ENCODE measurements at places on chromosomes 16 and 17.

DNA sequence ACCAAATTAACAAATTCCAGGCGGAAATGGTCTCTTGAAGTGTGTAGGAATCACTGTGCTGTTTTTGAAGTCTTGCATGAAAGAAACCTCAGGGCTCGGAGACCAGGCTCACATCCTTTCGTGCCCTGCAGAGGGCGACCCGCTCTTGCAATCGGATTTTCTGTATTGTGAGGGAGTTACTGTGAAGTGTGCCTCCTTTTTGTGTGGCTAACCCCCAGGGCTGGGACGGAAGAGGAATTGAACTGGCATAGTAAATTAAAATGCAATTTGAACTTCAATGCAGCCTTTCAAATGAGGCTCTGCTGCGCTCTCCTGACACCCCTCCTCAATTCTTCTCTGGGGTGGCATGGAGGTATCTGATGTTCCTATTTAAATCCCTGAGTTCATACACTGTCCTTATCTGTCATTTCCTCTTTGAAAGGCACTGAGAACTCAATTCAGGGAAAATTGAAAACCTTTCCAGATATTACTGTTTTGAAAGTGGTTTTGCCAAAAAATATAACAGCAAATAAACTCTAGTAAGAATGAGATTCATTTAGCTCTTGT, 51.5 kb upstream of the MGAT5B start:
- DNase-seq = peak; percentile 22

GRCh38 chr17:47188271-47188875, 722 bp downstream of the CDC27 start:
- DNase-seq = no peak

GRCh38 chr17:68600067-68600930, 868 bp downstream of the FAM20A start:
- DNase-seq = no peak

GRCh38 chr17:78284146-78284545, 52.7 kb downstream of the TMEM235 start:
- DNase-seq = no peak

DNA sequence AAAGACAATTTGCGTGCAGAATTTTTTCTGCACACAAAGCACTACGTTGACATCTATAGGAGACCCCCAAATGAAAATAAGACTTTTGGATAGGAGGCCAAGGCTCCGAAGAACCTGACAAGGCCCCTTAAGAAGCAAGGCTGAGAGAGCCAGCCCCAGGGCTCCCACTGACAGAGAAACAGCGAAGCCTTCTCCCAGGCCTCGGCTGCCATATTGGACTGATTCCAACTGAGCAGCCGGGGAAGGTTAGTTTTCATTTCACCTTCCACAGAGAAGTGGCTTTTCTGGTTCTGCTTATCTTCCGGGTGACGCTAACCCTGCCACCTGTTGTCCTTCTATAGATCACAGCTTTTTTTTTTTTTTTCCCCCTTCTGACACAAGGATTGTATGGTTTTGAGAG, 356.7 kb downstream of the SOX9 start:
- no peak for DNase-seq

DNA sequence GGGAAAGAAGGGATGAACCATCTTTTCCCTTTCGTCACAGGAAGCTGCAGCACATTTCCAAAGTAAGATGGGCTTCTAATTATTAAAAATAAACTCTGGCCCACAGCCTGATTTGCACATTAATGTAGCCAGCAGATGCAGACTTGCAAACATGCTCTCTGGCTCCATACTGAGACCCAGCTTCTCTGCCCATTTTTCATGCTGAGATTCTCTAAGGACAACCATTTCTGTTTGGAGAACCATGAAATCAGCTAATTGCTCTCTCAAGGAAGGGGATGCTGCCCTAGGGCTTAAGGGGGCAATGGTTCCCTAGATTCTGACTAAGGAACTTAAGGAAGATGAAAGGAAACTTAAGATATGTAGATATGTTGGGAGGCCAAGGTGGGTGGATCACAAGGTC, 63.0 kb upstream of the CES5A start:
- DNase-seq = no peak

GRCh38 chr17:61302953-61303816, 96.5 kb upstream of the TBX2 start:
- no peak for DNase-seq

DNA sequence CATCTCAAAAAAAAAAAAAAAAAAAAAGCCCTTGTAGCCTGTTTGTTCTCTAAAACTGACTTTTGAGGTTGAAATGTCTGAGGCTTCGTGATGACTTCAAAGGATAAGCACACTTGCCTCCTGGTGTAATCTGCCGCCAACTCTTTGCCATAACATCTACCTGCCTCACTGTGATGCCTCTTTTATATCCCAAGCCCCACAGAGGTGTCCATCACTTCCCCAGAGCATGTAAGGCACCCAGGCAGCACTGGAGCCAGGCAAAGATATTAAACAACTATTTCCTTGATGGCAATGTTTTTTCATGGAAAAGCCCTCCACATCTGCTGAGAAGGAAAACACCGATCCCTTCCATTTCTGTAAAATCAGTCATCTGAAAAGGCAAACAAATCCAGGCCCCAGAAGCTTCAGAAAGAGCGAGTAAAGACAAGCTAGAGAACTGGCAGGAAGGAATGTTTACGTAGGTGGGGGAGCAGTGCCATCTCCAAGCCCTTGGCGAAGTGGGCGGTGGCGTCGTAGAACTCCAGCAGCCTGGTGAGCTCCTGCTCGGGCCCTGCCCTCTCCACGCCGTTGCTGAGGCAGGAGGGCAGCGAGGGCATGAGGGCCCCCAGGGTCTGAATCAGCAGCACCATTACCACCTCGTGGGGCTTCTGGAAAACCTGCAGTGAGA, 28.6 kb downstream of the COG7 start:
- DNase-seq = no peak

DNA sequence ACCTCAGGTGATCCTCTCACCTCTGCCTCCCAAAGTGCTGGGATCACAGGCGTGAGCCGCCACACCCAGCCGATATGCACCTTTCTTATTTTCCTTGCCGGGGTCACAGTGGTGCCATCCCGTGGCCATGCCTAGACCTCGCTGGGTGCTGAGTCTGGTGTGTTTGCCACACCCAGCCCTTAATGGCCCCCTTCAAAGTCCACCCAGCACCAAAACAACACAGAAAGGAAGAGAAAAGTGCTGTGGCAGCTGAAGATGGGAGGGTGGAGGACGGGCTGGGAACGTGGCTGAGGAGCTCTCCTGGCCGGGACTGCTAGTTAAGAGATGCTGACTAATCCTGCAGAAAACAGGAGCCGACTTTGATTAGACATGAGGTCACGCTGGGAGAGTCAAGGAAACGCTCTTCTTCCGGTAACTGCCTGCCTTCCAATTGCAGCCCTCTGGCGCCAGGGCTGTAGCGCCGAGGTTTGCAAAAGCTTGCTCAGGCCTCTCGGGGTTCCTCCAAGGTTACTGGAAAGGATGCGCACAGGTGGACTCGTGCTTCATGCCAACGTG, 10.9 kb downstream of the SLC43A2 start:
- DNase-seq = no peak

DNA sequence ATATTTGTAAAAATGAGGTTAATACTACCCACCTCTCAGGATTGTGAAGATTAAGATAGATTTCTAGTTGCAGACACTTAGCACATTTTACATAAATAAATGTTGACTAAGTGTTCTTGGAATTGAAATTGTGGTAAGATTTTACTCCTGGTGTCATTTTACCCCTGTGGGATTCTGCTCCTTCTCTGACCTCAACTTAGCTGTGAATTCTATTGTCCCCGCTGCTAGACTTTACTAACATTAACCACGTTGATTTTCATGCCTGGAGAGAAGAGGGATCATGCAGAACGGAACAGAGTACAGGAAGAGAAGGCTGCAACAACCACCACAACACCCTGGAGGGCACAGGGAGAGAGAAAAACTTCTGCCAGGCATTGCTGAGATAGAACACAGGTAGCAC, 2.1 kb upstream of the TOM1L1 start:
- DNase-seq = no peak

GRCh38 chr17:36932694-36933511, 4.4 kb upstream of the LHX1 start:
- DNase-seq = no peak

- DNase-seq = no peak
Measured at GRCh38 chr16:29824589-29825144, 4.4 kb downstream of the MVP start.

- no peak for DNase-seq
Measured at GRCh38 chr17:43962479-43962878, 8.7 kb upstream of the PYY start.

DNA sequence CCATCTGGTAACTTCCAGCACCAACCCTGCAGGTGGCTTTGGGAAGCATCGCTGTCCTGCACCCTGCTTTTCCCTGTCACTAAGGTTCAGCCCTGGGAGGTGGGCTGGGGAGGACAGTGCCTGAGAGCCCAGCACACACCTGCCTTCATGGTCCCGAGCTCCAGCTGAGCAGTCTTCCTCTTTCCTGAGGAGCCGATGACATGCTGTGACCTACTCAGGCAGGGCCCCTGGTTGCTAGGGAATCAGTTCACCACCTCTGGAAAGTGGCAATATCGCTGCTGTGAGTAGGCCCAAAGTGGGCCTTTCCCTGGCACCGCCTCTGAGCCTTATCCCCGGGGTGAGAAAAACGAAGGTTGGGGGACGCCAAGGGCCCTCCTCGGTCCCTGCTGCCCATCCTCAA, 17.9 kb downstream of the ST3GAL2 start:
- no peak for DNase-seq

- DNase-seq = no peak
Measured at GRCh38 chr16:7086822-7087616, 245.6 kb upstream of the RBFOX1 start.

DNA sequence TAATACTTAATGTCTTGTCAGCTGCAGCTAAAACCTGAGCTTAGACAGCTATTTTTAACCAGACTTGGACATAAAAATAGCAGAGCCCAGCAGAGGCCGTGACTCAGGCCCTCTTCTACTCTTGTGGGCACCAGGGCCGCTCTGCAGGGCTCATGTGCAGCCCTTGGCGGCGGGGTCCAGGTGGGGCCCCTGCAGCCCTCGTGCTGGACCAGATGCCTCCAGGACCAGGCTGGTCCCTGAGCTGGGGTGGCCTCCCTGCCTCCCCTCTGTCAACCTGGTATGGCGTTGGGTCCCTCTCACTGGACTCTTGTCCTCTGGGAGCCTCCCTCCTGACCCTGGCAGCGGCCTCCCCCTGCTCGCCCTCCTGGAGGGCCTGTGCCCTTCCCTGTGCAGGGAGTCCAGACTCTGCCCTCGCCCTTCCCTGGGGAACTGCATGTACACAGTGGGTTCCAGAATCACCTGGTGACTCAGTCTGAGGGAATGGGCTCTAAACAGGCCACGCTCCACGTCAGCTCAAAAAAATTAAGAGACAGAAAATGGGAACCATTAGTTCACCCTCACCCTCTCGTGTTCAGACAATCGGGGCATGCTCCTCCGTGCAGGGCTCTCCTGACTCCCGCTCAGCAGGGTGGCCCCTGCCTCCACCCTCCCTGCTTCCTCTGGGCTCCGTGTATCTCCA, 9.7 kb downstream of the CDK5R1 start:
- no peak for DNase-seq

DNA sequence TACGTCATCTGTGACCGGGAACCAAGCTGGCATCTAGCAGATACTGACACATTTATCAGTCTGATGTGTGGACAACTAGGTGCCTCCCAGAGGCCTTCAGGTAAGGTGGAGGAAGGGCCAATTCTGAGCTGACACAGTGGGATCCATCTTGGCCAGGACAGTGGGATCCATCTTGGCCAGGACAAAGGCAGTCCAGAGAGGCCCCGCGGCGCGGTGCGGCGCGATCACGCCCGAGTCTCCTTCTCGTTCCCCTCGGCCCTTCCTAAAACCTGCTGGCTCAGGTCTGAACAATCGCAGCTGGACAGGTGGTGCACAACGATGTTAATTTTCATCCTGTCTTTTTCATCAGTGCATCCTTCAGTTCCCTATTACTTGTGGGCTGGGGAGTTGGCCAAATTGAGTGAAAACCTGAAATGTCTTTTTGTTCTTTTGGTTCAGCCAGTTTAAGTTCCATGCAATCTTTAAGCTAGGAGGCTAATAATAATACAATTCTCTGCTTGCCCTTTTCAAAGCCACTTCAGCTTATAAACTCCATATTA, 486 bp upstream of the WSB1 start:
- no peak for DNase-seq

DNA sequence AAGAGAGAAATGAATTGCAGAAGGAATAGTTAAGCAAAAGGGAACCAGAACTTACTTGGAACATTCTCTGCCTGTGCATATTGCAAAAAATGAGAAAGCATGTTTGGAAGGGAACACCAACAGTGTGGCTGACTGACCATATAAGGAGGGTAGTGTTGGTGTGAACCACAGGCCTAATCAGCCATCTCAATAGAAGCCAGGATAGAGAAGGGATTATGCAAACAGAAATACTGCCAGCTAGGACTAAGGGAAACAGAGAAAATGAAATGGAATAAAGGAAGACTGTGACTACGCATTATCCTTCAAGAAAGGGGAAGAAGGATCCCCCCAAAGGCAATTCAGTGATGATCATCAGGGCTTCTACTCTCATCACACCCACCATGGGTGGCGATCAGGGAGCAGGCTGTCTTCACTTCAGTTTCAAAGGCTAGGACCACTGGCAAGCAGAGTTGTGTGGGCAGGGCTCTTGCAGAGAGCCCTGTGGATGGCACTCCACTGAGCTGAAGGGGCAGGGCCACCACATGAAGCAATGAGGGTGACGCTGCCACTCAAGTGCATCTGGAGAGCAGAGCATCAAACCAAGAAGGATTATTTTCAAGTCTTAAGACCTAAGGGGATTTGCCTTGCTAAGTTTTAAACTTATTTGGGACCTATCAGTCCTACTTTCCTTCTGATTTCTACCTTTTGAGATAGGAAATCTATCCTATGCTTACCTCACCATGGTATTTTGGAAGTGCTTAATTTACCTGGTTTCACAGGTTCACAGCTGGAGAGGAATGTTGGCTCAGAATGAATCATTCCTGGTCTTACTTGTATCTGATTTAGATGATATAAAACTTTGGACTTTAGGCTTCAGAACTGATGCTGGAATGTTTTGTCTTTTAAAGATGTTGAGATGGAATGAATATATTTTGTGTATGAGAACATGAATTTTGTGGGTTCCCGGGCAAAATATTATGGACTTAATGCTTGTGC, 140.5 kb downstream of the SSH2 start:
- no peak for DNase-seq

- no peak for DNase-seq
Measured at GRCh38 chr16:68217506-68217905, 18.4 kb downstream of the ESRP2 start.

All from stimulated activated CD8-positive, alpha-beta memory T cell treated with anti-CD3 and anti-CD28 coated beads, Interleukin-4, amount 100 ng/mL, for 1 hour (primary cell).